ENCODE measurements at places on chromosomes 7 and 10.

DNA sequence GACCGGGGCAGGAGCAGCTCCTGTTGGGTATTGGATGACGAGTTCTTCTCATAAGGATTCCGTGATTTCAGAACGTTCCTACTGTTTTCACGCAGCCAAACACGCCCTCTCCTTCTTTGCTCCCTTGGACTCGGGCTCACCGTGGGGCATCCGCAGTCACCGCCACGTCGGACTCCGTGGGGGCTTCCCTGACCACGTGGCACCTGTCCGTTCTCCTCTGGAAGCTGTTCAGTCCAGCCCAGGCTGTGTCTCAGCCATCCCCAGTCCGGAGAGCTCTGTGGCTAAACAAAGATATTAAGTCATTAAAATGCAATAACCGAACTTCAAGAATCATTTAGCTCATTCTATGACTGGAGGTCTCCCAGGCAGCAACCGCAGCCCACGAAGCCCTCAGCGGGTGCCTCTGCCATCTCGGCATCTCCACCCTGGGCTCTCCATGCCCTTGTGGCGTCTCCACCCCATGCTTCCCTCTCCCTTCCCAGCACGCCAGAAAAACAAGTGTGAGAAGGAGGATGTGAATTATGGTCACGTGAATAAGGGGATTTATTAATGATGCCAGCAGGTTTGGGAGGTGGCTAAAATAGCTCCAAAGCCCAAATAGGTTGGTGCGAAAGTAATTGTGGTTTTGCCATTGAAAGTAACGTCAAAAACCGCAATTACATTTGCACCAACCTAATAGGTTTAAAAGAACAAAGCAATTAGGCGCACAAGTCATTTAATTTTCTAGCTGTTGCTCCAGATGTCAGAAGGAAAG, 224.6 kb upstream of the PPP2R2D start:
- DNase-seq: no peak

DNA sequence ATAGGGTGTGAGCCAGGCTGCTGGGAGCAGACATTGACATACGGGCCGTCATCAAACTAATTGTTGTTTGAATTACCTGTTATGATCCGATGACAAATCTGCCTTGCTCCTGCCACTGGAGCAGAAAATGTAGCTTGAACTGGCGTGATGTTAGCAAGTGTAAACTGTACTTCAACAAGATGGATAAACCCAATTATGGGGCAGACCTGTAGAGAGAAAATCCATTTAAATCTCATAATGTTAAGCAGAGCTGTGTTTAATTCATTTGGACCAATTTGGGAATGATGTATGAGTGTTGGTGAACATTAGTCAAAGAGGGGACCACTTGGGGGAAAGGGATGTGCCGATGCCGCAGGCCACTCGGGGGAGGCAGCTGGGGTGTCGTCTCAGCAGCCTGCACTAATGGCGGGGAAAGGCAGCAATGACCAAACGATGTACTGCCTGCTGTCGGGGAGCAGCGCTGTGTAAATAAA, 27.4 kb downstream of the TCF7L2 start:
- no peak for DNase-seq

GRCh38 chr7:128876586-128876977, 13.9 kb downstream of the ATP6V1F start:
- no peak for DNase-seq

DNA sequence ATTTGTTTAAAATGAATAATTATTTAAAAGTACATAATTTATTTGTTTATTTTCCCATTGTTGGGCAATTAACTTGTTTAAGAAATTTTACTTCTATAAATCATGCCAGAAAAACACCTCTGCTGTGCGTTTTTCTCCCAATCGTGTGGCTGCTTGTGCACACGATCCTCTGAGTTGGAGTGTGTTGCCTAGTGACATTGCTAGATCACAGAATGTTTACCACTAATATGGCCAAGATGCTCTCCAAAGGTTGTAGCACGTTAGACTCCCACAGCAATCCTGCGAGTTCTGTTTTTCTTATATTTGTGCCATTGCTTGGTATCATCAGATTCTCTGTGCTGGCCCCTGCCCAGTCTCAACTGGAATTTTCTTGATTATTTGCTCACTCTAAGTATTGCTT, 207.1 kb upstream of the ADCY1 start:
- DNase-seq: no peak

DNA sequence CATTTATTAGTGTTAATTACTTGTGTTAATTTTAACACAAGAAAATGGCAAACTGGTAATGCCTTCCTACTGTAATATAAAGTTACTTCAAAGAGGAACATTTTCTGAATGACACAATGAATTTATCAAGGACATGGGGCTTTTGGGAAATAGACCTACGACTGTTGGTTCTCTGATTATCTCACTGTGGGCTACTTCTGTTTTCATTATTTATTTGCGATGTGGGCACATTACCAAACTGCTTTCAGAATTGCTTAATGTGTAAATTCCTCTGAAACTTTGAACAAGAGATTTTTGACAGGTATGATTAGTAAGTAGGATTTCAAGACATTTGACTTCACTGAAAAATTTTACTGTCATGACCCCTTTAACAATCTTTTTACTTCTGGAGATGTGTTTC, 535.6 kb downstream of the CNTNAP2 start:
- DNase-seq: no peak

DNA sequence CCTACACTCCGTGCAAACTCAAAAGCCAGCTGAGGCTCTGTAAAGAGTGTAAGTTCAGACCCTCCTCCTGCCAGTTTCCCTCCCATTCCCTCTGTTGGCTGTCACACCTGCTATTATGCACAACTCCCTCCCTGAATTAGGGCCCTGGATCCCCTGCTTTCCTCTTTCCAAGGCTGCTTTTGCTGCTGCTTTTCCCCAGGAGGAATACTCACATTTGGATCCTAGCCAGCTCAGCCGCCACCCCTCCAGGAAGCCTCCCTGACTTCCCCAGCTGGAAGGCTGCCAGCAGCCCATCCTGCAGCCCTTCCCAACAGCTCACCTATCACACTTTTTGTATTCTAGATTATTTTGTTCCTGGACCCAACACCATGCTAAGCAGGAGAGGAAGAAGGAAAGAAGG, 40.9 kb upstream of the WDR11 start:
- no peak for DNase-seq

DNA sequence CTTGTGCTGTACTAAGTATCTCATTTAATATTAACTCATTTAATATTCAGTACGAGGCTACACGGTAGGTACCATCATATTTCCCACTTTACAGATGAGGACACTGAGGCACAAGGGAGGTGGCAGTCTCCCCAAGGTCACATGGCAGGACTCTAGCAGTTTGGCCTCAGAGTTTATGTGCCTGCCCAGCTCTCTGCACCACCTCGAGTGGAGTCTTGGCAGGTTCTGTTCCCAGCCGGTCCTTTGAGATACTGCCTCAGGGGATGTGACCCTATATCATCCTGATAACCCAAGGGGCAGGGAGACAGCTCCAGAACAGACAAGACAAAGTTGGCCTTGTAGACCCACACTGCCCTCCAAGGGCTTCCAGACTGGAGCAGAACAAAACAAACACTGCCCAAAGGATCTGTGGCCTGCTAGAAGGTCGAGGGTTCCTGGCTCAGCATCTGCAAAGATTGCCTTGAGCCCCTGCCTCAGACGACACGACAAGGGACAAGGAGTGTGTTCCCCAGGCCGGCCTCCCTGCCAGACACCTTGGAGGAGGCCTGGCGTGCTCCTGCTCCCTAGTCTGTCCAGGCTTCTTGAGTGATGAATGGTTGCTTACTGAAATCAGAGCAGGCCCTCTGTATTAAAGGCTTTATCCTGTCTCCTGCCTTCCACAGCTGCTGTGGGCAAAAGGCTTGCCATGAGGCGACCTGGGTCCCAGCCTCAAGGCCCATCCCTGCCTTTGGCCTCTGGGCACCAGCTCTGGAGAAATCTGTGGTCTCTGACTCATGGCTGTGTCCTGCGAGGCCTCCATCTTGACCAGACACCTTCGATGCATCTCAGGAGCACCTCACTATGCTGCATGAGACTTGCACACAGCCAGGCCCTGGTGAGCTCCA, 3.9 kb upstream of the PWWP2B start:
- no peak for DNase-seq

DNA sequence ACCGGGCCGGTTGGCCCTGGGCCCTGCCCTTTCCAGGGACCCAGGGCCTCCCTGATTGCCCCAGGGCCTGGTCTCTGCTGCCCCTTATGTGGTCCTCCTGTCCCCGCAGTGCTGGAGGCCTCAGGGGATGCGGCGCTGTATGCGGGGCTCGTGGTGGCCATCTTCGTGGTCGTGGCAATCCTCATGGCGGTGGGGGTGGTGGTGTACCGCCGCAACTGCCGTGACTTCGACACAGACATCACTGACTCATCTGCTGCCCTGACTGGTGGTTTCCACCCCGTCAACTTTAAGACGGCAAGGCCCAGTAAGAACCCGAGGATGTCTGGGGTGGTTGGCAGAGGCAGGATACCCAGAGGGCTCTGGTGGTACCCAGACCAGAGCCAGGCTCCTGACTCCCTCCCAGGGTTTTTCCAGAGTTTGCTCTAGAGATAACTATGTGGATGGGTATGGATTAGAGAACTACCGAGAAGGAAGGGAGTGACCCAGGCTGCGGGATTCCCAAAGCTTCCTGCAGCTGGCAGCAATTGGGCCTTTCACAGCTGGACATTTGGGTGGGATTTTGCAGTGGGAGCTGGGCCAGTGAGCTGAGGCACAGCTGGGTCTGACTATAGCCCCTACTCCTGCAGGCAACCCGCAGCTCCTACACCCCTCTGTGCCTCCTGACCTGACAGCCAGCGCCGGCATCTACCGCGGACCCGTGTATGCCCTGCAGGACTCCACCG, 28.1 kb upstream of the SLC29A3 start:
- no peak for DNase-seq

DNA sequence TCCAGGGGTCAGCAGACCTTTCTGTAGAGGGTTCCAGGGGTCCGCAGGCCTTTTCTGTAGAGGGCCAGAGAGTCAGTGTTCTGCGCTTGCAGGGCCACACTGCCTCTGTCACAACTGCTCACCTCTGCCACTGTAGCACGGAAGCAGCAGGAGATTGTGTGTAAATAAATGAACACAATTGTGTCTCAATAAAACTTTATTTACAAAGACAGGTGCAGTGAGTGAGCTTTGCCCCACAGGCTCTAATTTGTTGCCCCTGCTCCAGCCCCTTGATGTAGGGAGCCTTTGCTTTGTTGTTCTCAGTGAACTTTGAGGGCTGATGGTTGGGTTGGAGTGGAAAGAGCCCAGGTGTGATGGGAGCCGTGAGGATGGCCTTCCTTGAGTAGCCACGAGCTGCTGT, 67.8 kb downstream of the MGMT start:
- DNase-seq: no peak

- no peak for DNase-seq
Observed at GRCh38 chr7:4209126-4209525, 473.0 kb upstream of the FOXK1 start.

GRCh38 chr10:10213237-10213636, 804.4 kb upstream of the CELF2 start:
- DNase-seq: no peak

- no peak for DNase-seq
Observed at GRCh38 chr7:41696323-41696916, 6.5 kb downstream of the INHBA start.

- DNase-seq: no peak
Observed at GRCh38 chr7:136064627-136065237, 87.6 kb upstream of the MTPN start.

DNA sequence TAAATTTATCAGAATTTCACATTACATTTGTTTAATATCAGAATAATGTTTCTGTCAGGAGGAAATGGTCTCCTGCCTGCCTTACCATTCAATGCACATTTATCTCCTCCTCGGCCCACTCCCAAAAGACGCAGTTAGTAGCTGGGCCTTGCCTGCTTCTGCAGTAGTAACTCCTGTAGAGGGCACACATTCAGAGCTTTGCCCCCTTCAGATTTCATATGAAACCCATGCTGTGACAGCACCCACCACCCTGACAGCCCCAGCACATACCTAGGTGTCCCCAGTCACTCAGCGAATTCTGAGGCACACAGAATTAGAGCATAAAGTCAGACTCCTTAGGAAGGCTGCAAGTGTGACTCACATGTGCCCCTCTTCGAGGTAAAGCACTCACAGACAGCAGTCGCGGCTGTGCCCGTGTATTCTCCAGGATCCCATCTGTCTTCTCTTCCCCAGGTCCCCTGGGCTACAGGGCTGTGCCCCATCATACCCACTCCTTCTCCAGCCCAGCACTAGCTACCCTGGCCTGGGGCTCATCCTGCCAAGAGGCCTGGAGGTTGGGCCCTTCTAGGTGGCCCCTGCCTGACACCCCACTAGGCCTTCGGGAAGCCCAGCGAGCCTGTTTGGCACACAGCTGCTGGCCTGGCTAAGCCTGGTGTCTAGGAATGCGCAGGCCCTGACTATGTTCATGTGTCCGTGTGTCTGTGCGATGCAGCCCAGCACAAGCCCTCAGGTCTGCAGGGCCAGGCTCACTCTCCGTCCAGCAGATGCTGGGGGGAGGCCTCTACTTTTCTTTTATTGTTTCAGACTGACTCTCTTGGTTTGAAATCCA, 4.7 kb upstream of the DEPP1 start:
- DNase-seq: no peak

DNA sequence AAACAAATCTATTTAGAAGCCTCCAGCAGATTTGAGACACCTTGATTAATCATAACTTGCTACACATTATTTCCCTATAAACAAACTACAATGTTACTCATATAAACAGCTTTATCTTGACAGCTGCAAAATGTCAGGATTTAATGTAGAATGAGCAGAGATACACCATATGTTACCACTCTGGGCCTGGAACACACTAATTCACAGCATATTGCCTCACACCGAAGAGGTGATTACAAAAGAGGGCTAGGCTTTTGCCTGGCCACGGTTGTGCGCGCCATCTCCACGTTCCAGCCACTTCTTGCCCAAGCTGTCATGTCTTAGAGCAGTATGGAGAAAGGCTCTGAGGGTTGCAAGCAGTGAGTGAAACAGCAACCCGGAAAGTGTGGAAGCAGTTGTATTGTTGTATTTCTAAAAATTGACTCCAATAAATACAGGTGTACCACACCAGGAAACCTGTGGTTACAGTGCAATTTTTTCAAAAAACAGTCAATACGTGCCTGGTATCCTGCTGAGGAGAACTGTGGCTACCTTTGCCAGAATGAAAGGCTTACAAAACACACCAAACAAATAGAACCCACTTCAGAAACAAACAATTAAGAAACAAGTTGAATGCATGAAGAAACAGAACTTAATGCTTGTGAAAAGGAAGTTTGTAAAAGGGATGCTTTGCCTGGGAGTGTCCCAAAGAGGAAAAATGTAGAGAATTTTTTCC, 498.1 kb downstream of the PLXNA4 start:
- no peak for DNase-seq
